Esophagus muscularis mucosa (tissue), 4 donors: ENCODE measurements at places on chromosomes 6 and 20. TPM values are rescaled to one million over a fixed set of nuclear protein-coding genes. Genes with fewer than 3 reads are reported as not detected.

MLN gene
- total RNA-seq, result not detected

ADGRF4 gene
- 0.42 TPM for total RNA-seq

SSTR4 gene
- total RNA-seq, result not detected

ADGB gene
- total RNA-seq, result not detected

SLC17A3 gene
- total RNA-seq, result not detected

ECT2L gene
- 0.19 TPM for total RNA-seq

FITM2 gene
- total RNA-seq, result 7.5 TPM

GRCh38 chr6:109783250-109783986 is 92.3 kb downstream of the FIG4 start:
- H3K4me1 ChIP-seq, result no peaks in the 10 kb centered on the region
- no peak overlapping the region for H3K27ac ChIP-seq
- no peaks in the 10 kb centered on the region for H3K27me3 ChIP-seq
- H3K36me3 ChIP-seq, result no peaks in the 10 kb centered on the region

DNA sequence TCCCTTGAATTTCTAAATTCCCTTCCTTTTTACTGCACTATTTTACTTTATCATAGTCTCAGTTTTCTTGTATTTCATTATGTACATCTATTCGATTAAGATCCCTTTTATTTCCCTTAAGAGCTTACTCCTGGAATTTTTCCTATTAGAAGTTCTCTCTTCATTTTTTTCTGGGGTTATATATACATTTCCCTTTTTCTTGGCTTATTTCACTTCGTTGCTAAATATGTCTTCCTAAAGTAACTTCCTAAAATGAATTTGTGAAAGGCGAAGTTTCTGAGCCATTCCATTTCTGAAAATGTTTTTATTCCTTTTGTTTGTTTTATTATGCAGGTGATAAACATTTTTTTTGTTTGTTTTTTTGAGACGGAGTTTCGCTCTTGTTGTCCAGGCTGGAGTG is 5.9 kb upstream of the CD109 start:
- no peak for DNase-seq
- H3K36me3 ChIP-seq, result no peaks in the 10 kb centered on the region
- H3K27ac ChIP-seq, result no peak overlapping the region
- no peaks in the 10 kb centered on the region for H3K27me3 ChIP-seq
- peaks cover 7% of the 10 kb centered on the region for H3K4me1 ChIP-seq

DNA sequence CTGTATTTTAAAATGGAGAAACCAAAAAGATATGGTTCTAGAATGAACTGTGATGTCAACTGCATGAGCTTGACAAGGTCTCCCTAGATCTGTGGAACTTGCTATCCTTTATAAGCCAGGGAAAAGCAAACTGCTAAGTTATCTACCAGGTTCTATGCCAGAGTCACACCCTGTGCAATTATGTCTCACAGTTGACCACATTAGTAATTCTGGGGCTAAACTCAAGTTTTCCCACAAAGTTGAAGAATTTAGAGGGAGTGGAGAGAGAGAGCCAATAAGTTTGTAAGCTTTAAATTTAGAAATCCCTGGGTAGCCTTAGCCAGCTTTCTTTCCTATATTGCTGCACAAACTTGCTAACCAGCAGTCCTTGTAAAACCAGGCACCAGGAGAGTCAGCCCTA is 407.0 kb upstream of the SASH1 start:
- no peaks in the 10 kb centered on the region for H3K4me1 ChIP-seq
- DNase-seq, result no peak
- H3K27ac ChIP-seq, result no peak overlapping the region
- no peaks in the 10 kb centered on the region for H3K27me3 ChIP-seq

DNA sequence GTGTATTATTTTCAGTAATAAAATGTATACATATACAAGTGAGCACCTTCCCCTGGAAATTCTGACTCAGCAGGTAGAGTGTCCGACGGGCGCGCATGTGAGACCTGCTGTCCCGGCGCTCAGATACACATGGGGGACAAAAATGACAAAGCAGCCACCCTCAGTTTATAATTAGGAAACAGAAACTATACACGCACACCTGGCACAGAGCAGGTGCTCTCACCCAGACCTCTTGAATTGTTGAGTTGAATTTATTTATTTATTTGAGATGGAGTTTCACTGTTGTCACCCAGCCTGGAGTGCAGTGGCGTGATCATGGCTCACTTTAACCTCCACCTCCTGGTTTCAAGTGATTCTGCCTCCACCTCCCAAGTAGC is 180.4 kb downstream of the ZDHHC14 start:
- H3K4me3 ChIP-seq, result no peak overlapping the region
- H3K27ac ChIP-seq, result no peak overlapping the region
- no peaks in the 10 kb centered on the region for H3K36me3 ChIP-seq
- DNase-seq, result peak; percentile 57

DNA sequence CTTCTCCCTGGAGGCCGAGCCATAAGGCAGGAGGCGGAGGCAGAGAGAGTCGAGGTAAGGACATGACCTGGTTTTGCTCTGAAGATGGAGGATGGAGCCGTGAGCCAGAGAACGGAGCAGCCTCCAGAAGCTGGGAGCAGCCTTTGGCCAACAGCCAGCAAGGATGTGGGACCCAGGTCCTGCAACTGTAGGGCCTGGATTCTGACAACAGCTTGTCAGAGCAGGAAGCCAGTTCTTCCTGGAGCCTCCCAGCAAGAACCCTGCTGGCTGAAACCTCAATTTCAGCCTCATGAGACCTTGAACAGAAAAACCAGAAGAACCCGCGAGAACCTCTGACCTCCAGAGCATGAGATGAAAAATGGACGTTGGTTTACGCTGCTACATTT is 13.4 kb upstream of the MRGBP start:
- H3K27me3 ChIP-seq, result no peaks in the 10 kb centered on the region
- no peak overlapping the region for H3K4me3 ChIP-seq
- no peaks in the 10 kb centered on the region for H3K36me3 ChIP-seq
- no peak for DNase-seq

GRCh38 chr6:170294813-170295509 is 4.1 kb upstream of the DLL1 start:
- no peaks in the 10 kb centered on the region for H3K36me3 ChIP-seq
- peaks cover 44% of the 10 kb centered on the region for H3K27me3 ChIP-seq
- no peak overlapping the region for H3K27ac ChIP-seq
- no peak for DNase-seq

- H3K4me1 ChIP-seq, result no peaks in the 10 kb centered on the region
- H3K36me3 ChIP-seq, result peaks cover 40% of the 10 kb centered on the region
- no peak overlapping the region for H3K27ac ChIP-seq
- H3K4me3 ChIP-seq, result no peak overlapping the region
- DNase-seq, result no peak
- no peaks in the 10 kb centered on the region for H3K27me3 ChIP-seq
Measured at GRCh38 chr20:34751453-34751852, 47.3 kb downstream of the TP53INP2 start.

DNA sequence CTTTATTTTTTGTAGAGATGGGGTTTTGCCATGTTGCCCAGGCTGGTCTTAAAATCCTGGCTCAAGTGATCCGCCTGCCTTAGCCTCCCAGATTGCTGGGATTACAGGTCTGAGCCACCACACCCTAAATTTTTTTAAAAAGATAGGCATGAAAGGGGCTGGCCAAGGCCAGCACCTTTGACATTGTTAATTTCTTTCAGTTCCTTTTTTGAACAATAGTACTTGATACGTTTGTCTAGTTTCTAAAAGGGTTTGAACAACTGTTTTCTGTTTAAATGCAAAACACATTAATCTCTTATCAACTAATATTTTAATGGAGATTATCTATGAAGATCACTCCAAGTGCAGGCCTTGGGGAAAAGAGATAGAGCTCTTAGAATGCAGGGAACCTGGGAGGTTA is 37.6 kb upstream of the PTPRK start:
- no peak overlapping the region for H3K4me3 ChIP-seq
- H3K27ac ChIP-seq, result no peak overlapping the region
- no peaks in the 10 kb centered on the region for H3K27me3 ChIP-seq
- no peak for DNase-seq
- no peaks in the 10 kb centered on the region for H3K36me3 ChIP-seq

- no peaks in the 10 kb centered on the region for H3K4me1 ChIP-seq
- H3K27me3 ChIP-seq, result no peaks in the 10 kb centered on the region
- H3K36me3 ChIP-seq, result no peaks in the 10 kb centered on the region
- H3K4me3 ChIP-seq, result no peak overlapping the region
Measured at GRCh38 chr20:48521121-48521520, 306.7 kb downstream of the PREX1 start.

GRCh38 chr20:62413896-62414481 is 6.9 kb upstream of the CABLES2 start:
- H3K27ac ChIP-seq, result no peak overlapping the region
- H3K4me1 ChIP-seq, result peaks cover 14% of the 10 kb centered on the region
- no peaks in the 10 kb centered on the region for H3K27me3 ChIP-seq
- no peak for DNase-seq

DNA sequence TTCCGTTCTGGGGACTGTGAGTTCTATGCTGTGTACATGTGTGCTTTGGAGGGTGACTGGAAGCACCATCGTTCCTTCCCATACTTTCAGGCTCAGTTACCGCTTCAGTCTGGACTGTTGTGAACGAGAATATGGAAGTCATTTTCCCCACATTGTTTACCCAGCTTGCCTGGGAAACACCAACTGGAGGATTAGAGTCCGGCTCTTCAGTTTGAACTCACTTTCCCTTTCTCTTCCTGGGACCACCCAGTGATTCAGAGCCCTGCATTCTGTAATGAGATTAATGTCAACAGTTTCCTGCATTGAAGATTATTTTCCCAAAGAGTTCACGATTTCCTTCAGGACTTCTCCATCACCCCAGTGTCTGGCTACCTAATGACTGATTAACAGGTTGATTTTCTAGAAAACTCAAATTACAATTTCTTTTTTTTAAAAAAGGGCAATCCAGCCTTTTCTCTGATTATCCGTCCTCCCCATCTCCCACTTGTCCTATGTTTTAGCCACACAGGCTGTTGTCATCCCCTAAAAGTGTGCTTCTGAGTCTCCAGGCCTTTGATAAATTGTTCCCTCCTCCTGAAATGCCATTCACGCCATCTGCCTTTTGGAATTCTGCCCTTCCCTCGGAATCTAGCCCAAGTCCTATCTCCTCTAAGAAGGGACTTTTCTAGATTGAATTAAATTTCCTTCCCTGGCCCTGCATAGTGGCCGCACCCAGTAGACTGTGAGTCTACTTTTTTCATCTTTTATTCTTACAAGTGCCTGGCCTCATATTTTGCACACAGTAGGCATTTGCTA is 3.3 kb upstream of the TAGAP start:
- no peaks in the 10 kb centered on the region for H3K36me3 ChIP-seq
- DNase-seq, result peak; percentile 3
- H3K4me1 ChIP-seq, result peaks cover 6% of the 10 kb centered on the region
- H3K4me3 ChIP-seq, result no peak overlapping the region
- no peak overlapping the region for H3K27ac ChIP-seq

GRCh38 chr20:23971310-23971709 is 17.3 kb downstream of the GGTLC1 start:
- DNase-seq, result peak; percentile 7
- no peak overlapping the region for H3K27ac ChIP-seq
- H3K4me1 ChIP-seq, result no peaks in the 10 kb centered on the region

DNA sequence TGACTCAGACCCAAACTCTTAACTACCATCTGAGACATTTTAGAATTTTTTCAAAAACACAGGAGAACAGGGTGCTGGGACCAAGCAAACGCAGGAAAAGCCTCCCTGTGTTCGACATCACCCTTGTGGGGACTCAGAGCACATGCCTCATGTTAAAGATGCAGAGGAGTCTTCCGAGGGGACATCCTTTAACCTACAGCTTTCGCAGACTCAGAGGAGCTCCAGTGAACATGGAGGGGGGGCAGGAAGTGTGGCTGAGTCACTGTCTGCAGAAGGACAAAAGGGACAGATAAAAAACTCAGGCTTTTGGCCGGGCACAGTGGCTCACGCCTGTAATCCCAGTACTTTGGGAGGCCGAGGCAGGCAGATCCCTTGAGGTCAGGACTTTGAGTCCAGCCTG is 15.1 kb downstream of the BMP7 start:
- H3K4me1 ChIP-seq, result no peaks in the 10 kb centered on the region
- no peaks in the 10 kb centered on the region for H3K27me3 ChIP-seq
- no peak overlapping the region for H3K4me3 ChIP-seq
- no peaks in the 10 kb centered on the region for H3K36me3 ChIP-seq
- DNase-seq, result no peak

DNA sequence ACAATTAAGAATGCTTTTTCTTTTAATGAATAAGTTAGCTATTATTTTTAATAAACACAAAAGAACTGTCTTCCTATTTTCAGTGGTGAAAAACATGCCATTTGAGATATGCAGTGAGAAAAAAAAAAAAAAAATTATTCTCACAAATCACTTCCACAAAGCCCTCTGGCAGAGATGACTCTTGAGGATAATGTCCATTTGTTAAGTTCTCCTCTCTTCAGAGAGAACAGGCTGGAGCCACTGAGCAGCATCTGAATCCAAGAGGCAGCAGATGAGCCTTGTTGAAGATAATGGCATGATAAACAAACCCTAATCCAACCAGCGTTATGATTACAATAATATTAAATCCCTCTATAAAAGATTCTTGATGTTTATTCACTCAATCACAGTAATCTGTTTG is 105.0 kb downstream of the PTPRK start:
- H3K4me1 ChIP-seq, result peaks cover 15% of the 10 kb centered on the region
- no peaks in the 10 kb centered on the region for H3K36me3 ChIP-seq
- H3K4me3 ChIP-seq, result no peak overlapping the region

DNA sequence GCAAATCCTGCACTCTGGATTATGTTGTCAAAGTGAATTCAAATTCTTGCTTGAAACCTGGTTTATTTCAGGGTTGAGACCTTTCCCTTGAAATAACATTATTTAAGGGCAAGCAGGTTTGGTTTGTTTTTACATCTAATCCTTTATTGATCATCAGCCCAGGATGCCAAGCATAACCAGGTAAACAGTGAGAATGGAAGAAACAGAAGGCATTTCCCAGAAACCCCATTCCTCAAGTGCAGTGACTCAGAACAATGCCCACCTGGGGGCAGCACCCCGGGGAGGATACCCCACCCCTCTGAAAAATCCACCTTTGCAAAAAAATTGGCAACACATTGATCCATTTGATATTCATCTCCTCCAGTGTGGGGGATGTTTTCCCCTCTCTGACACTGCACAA is 32.5 kb downstream of the POFUT1 start:
- peaks cover 13% of the 10 kb centered on the region for H3K36me3 ChIP-seq
- no peaks in the 10 kb centered on the region for H3K27me3 ChIP-seq
- H3K4me3 ChIP-seq, result no peak overlapping the region
- no peak for DNase-seq
- no peaks in the 10 kb centered on the region for H3K4me1 ChIP-seq
- no peak overlapping the region for H3K27ac ChIP-seq

GRCh38 chr20:49583669-49584417 is 15.9 kb upstream of the PTGIS start:
- no peak for DNase-seq
- H3K27me3 ChIP-seq, result no peaks in the 10 kb centered on the region
- H3K36me3 ChIP-seq, result no peaks in the 10 kb centered on the region
- H3K27ac ChIP-seq, result peak overlapping the region; percentile 69
